ENCODE measurements at places on chromosomes 6 and 20.

DNA sequence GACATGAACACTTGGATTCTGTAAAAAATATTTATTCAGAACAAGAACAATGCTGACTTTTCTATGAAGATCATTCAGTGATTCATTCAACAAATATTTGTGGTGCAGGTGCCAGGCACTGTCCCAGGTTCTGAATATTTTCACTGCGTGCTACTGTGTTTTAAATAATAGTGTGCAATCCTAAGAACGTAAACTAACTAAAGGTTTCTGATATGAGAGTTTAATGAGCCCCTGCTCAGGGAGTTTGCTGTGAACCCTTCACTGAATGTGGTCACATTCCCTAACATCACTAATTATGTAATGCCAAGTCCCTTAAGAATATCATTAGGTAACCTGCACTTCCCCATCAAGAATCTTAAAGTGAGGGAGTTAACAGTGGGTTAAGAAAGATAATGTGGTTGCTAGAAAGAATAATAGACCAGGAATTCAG is 1.7 kb upstream of the TMEM170B start:
- no peak for DNase-seq

- peak; percentile 92 for DNase-seq
Measured at GRCh38 chr6:32113386-32114352, 4.5 kb upstream of the TNXB start.

DNA sequence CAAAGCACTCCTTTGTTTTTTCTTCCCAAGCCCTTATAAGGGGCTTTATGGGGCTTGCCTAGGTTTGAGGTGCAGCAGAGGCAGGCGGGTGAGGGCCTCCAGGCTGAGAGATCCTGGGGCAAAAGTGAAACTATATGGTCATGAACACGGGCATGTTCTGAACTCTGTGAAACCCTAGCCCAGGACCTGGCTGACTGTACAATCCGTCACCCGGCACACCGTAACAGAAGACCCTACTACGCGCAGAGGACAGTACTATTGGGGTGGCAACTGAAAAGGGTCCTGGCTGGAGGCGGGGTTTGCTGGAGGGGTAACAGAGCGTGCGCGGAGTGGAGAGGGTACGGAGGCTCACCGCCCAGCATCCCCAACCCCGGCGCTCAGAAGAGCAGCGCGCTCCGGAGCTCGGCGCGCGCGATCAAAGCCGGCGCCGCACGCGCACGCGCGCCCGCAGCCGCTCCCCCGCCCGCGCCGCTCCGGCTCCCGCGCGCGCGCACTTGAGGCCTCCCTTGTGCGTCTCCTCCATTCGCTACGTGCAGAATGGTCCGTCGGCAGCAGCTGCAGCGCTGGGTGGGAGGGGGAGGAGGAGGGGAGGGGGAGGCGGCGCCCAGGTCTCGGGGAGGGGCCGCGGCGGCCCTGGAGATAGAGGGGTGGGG is 54.2 kb downstream of the MRPL14 start:
- no peak for DNase-seq

DNA sequence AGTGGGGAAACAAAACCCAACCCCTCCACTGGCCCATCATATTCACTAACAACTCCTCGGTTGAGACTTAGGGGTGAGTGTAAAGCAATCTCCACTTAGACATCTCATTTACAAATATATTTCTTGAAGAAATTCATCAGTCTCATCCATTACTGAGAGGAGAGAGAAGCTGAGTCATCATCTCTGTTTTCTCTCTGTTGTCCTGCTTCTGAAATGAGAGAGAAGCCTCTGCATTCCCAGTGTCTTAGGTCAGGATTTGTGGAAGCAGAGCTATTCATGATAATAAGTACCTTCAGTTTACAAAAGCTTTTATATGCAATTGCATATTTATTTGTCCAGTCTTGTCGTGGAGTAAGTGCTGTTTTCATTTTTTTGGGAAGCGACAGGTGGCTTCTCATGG is 879 bp downstream of the MEP1A start:
- no peak for DNase-seq

DNA sequence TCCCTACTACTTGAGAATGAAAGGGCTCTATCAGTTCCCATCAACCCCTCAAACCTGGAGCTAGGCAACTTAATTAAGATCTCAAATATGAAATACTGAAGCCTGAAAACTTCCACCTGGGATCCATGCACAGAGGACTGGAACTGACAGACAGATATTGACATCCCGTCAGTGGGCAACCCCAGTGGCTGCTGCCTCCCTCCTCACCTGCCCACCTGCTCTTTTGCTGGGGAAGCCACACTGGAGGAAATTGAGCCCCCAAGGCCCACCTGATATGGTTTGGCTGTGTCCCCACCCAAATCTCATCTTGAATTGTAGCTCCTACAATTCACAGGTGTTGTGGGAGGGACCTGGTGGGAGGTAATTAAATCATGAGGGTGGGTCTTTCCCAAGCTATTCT is 192.8 kb downstream of the LRFN2 start:
- no peak for DNase-seq

- DNase-seq, result no peak
Measured at GRCh38 chr6:49515485-49516146, 15.9 kb downstream of the GLYATL3 start.

GRCh38 chr6:108175592-108176279 is 9.9 kb downstream of the NR2E1 start:
- DNase-seq, result no peak

DNA sequence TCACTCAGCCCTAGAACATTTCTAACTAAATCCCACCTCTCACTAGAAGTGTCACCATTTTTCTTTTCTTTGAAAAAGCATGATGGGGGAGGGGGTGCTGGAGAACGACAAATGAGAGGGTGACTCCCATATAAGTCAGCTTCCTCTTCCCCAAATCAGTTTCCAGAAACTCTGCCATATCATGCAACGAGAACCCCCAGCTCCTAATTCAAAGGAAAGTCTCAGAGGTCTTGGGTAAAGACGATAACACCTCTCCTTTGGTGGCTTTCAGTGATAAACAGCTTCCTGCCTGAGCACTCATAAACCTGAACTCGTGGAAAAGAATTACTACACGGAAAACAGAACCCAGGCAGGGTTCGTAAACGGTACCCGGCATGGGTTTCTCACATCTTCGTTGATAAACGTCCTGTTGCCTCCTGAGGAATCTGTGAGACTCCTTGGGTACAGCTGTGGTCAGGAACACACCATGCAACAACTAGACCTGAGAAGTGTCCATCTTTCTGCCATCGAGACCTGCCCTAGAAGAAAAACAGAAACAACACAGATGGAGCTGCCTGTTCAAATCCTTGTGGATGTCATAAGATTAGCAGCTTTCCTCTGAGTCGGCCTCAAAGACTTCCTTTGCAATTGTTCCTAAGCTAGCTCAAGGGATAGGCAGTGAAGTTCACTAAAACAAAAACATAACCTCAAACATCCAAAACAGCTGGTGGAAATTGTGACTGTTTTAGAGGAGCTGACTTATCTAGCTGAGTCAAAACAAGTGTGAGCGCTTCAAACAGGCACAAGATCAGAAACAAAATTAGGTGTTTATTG is 185.8 kb upstream of the PRDM1 start:
- DNase-seq, result peak; percentile 80

- DNase-seq, result no peak
Measured at GRCh38 chr6:37092923-37093727, 76.8 kb upstream of the PIM1 start.

DNA sequence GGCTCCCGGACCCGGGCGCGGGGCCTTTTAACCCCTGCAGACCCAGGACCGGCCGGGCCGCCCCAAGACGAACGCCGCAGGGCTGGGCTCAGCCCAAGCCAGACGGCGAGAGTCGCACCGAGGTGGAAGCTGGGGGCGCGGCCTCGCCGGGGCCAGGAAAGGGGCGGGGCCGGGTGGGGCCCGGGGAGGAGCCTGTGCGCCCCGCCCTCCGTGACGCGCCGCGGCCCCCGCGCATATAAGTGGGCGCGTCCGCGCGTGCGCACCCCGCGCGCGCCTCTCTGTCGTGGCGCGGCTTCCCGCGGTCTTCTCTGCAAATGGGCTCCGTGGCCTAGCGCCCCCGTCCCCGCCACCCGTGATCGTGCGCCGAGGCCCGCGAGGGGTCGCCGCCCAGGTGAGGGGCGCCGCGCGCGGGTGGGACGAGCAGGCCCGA is at the start of gene PPDPF:
Gene PPDPF, plus strand, starts transcription at position 262 of the 430 bp plus-strand sequence. CDS start 544 bp downstream, outside the sequence.
- peak; percentile 82 for DNase-seq

- no peak for DNase-seq
Measured at GRCh38 chr20:44186674-44187053, 324 bp downstream of the JPH2 start.

DNA sequence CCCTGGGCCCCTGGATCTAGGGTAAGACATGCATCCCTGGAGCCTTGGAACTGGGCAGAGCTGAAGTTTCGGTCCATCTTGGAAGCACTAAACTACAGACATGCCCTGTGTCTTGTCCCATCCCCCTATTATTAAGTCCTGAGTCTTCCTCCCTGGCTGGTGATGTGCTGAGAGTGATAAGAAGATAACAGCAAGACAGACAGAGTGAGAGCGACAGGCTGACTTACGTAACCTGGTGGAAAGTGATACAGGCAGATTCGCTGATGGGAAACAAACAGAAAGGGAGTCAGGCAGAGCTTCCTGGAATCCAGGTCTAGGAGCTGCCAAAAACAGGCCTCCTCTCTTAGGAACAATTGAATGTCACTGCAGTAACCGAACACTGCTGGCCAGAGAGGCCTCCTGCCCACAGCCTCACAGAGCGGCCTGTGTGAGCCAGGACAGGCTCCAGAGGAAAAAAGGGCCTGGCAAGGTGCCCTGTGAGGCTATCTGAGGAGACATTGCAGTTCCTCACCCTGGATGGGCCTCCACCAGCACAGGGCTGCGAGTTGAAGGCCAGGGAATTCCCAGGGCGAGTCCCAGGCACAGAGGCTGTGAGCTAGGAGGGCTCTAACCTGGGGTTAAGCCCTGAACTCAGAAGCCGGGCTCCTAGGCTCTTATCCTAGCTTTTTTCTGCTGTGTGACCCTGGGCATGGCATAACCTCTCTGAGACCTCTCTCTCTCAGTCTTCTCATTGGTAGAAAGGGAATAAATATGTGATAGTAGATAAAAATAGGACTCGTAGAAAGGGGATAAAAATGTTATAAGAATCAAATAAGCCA is 34.2 kb upstream of the B4GALT5 start:
- peak; percentile 70 for DNase-seq

DNA sequence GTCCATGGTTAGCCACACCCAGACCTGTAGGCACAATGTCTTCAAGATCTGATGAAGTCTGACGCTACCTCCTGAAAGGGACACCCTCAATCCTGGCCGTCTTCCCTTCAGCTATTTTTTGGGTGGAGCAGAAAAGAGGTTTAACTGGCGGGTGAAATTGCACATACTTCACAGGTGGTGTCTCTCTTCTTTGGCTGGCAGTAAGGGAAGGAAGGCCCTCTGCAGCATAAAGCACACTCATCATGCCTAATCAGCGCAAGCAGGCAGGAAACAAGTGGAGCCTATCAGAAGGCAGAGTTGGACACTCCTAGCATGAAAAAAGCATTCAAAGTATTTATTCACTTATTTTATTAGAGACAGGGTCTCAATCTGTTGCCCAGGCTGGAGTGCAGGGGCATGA is 32.9 kb downstream of the PNLDC1 start:
- DNase-seq, result no peak

GRCh38 chr6:19416811-19417210 is 420.4 kb upstream of the ID4 start:
- DNase-seq, result no peak

GRCh38 chr6:100780648-100781047 is 100.5 kb downstream of the ASCC3 start:
- DNase-seq, result no peak

DNA sequence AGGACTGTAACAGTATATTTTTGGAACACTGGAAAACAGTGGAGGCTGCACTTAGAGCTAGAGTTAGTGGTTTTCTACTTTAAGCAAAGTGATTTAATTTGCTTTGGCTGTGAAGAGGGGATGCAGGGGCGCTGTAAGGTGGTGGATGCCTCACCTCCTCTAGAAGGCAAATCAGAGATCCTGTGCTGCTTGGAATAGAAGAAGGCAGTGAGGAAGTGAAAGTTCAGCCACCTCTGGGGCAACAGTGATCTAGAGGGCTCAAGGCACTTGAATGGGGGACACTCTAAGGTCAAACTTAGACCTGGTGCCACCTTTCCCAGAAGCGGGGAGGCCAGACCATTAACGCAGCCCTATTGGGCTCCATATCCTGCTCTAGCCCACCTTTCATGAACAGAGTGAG is 19.0 kb upstream of the SNRPB2 start:
- DNase-seq, result no peak

- DNase-seq, result no peak
Measured at GRCh38 chr20:55155360-55155759, 680.0 kb downstream of the DOK5 start.

- DNase-seq, result no peak
Measured at GRCh38 chr6:7163661-7164071, 55.9 kb downstream of the RREB1 start.

GRCh38 chr20:49762940-49763766 is 49.5 kb upstream of the B4GALT5 start:
- no peak for DNase-seq

- DNase-seq, result no peak
Measured at GRCh38 chr20:2006452-2007361, 12.8 kb upstream of the PDYN start.

DNA sequence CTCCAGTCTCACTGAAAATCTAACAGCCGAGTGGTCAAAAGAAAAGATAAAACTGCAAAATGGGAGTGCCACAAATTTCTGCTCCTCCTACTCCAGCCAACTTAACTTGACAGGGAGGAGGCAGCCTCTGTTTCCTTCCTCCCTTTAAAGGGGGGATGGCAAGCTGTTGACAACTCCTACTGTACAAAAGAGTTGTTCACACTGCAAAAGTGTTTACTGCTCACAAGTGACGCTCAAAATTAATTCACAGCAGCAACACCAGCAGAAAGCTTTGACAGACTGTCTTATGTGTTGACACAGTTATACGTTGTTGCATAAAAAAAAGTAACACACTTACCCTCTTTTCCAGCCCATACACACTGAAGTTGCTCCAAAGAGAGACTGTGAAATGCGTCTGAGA is 169.8 kb downstream of the BACH2 start:
- DNase-seq, result no peak

DNA sequence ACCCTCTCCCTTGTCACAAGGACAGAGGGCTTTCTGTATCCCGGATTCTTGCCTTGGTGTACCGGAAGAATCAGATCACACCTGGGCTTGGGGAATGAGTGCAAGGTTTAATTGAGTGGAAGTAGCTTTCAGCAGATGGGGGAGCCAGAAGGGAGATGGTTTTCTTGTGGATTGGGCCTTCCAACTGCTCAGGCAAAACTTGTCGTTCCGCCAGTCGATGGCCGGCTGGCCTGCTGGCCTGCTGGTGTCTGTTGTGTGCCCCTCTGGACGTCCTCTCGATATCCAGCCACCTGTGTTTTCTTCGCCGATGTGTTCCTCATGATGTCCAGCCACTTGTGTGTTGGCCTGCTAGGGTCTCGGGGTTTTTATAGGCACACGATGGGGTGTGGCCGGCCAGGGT is 168.1 kb downstream of the CDKAL1 start:
- DNase-seq, result no peak

All from skin of body (tissue), 3 donors.